Suprapubic skin (tissue), 4 donors: ENCODE measurements at places on chromosomes 4 and X.

DNA sequence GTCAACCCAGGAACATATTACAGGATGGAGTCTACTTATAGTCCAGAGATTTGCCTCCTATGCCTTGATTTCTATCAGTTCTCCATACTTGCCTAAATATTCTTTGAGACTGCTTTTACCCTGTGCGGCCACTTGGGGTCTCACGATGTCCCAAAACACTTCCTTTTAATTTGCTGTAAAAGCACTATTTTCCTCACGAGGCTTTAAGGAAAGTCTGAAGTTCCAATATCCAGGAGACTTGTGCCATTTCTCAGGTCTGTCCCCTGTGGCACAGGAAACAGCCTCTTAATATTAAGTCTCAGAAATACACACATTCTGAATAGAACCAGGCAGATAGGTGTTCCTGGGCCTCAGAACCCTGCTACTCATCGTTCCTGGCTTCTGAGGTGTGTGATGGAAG, 142.9 kb downstream of the TMEM164 start:
- DNase-seq = no peak

- DNase-seq = no peak
These were observed 114.0 kb downstream of the RBM47 start for GRCh38 chr4:40515398-40516293.

DNA sequence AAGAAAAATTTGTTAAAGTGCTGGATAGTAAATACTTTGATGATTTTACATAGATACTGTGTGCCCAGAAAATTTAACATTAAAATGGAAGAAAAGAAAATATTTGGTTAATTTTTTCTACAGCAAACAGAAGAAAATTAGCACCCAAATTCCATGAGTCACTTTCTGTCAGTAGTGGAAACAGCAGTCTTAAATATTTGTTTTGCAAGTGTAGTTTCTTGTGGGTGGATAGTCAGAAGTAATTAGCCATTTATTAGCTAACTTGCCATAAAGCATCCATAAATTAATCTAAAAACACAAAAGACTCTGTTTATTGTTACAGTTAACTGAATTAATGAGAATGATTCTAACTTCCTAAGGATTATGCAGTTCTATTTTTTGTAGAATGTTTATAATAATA, 9.7 kb upstream of the UFSP2 start:
- no peak for DNase-seq

DNA sequence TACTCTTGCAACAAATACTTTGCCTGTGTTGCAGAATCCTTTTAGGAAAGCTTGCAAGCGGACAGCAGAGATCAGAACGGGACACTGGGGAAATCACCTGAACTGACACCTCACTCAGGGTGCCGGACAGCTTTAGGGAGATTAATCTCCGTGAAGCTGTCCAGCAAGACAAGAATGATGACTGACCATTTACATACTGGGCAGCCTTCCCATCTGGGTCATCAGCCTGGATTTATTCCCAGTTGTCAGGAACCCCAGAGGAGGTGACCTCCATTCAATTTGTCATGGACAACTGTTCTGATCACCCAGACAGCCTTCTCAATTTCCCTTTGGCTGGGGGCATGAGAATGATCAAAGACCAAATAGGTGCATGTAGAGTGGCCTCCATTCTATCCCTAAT, 93.0 kb upstream of the EGFL6 start:
- DNase-seq = no peak

GRCh38 chr4:29390921-29391320, 1329.2 kb upstream of the PCDH7 start:
- no peak for DNase-seq

- DNase-seq = no peak
These were observed 484.5 kb downstream of the IL15 start for GRCh38 chr4:142120921-142121320.

DNA sequence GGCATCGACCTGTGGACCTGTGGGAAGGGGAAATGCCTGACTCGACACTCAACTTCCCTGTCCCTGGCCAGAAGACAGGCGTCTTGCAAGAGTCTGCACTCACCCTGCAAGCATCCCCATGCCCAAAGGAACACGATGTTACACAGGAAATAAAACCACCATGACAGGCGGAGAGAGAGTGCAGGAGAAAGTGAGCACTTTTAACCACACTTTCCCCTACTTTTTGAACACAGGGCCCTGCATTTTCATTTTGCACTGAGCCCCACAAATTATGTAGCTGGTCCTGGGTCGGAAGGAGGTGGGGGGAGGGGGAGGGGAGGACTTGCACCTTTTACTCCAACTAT, 13.8 kb upstream of the MAN2B2 start:
- DNase-seq = no peak

DNA sequence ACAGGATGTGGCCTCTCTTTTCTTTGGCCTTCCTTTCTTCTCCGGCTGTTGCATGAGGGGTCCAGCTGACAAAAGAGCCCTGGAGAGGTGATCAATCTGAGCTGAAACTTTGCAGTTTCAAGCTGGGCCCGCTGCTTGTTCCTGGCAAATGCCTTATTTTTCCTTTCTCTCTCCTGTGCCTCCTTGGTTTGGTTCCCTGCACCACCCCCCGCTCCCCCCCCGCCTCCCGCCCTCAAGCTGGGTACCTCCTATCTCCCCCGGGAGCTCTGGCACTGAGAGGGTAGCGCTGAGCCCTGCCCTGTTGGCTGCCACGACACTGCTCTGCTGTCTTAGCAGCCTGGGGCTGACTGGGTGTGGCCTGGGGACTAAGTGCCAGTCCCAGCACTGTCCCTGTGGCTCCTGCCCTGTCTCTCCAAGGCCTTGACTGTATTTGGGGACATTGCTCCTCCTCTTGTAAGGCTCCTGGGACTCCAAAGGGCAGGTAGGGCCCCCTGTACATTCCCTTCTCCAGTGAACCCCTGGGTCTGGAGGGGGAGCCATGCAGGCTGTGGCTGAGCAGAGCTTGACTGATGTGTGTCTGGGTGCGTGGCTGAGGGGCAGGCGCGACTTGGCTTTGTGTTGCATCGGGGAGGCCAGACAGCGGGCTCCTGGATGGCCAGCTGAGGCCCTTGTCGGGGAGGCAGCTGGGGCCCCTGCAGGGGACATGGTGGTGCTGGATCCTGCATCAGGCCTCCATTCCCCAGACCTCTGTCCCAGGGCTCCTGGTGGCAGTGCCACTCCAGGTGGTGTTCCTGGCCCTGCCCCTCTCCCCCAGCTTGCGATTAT, 1.1 kb downstream of the PLXNA3 start:
- DNase-seq = no peak
